Activated naive CD4-positive, alpha-beta T cell treated with anti-CD3 and anti-CD28 coated beads, Interleukin-2, amount 50 U/mL, for 72 hours (primary cell): ENCODE measurements at places on chromosomes 13 and 19. TPM values are rescaled to one million over a fixed set of nuclear protein-coding genes. Genes with fewer than 3 reads are reported as not detected.

The MRI1 gene
- 39.5 TPM for total RNA-seq

The ADPRHL1 gene
- total RNA-seq, result 0.19 TPM

The LTBP4 gene
- total RNA-seq, result 178 TPM

The ICAM1 gene
- total RNA-seq, result 15.7 TPM

The ADGRE3 gene
- total RNA-seq, result not detected

The RFPL4AL1 gene
- not detected for total RNA-seq

The GADD45GIP1 gene
- total RNA-seq, result 26.7 TPM

The TICAM1 gene
- 18.8 TPM for total RNA-seq

The STXBP2 gene
- total RNA-seq, result 103 TPM

The FAM83E gene
- 5.5 TPM for total RNA-seq

The CERS1 gene
- total RNA-seq, result not detected

The CACNA1A gene
- 0.43 TPM for total RNA-seq

The VMAC gene
- 3.9 TPM for total RNA-seq

The IFNL1 gene
- not detected for total RNA-seq

The KLF5 gene
- 1.1 TPM for total RNA-seq

The TEKTIP1 gene
- total RNA-seq, result 3.8 TPM

The CEACAM3 gene
- total RNA-seq, result not detected

The SPC24 gene
- total RNA-seq, result 48.7 TPM

The PDE4C gene
- 0.12 TPM for total RNA-seq

The FFAR1 gene
- 1.5 TPM for total RNA-seq

The DCT gene
- total RNA-seq, result 0.14 TPM

The BEST2 gene
- not detected for total RNA-seq

The KIR2DL1 gene
- total RNA-seq, result not detected

The CASP14 gene
- total RNA-seq, result not detected

The LILRB4 gene
- not detected for total RNA-seq

The SIGLEC14 gene
- not detected for total RNA-seq

The PSG4 gene
- total RNA-seq, result 0.51 TPM

The ZNF865 gene
- total RNA-seq, result 13.7 TPM

The EBI3 gene
- total RNA-seq, result 1.4 TPM

The SIN3B gene
- 31.8 TPM for total RNA-seq

The LRP3 gene
- total RNA-seq, result not detected

The IL11 gene
- total RNA-seq, result not detected

The UQCRFS1 gene
- 42.1 TPM for total RNA-seq

The KCNN4 gene
- total RNA-seq, result 145 TPM

The LAIR1 gene
- 2.9 TPM for total RNA-seq

The C19orf33 gene
- total RNA-seq, result not detected

The SLC8A2 gene
- total RNA-seq, result 0.41 TPM

The RGL3 gene
- not detected for total RNA-seq

The TMC4 gene
- not detected for total RNA-seq

The CTXN1 gene
- 0.78 TPM for total RNA-seq

The NEK5 gene
- 0.14 TPM for total RNA-seq

The TMEM255B gene
- total RNA-seq, result 1.8 TPM

The CXCL17 gene
- not detected for total RNA-seq

The CEACAM19 gene
- total RNA-seq, result 2.5 TPM

The SLC27A5 gene
- total RNA-seq, result 10.2 TPM

The CYP4F2 gene
- not detected for total RNA-seq

The CCDC106 gene
- 2.9 TPM for total RNA-seq

The PTGIR gene
- total RNA-seq, result 38.0 TPM

The C3 gene
- total RNA-seq, result 0.84 TPM

The ADM5 gene
- 5.6 TPM for total RNA-seq

The CGB3 gene
- not detected for total RNA-seq

The KCNK6 gene
- 12.1 TPM for total RNA-seq

The FKBP8 gene
- total RNA-seq, result 153 TPM

The ATP12A gene
- 0.12 TPM for total RNA-seq

The ZNF492 gene
- 1.4 TPM for total RNA-seq

The CEACAM21 gene
- total RNA-seq, result 24.7 TPM
